ENCODE measurements at places on chromosomes 3 and 15.

DNA sequence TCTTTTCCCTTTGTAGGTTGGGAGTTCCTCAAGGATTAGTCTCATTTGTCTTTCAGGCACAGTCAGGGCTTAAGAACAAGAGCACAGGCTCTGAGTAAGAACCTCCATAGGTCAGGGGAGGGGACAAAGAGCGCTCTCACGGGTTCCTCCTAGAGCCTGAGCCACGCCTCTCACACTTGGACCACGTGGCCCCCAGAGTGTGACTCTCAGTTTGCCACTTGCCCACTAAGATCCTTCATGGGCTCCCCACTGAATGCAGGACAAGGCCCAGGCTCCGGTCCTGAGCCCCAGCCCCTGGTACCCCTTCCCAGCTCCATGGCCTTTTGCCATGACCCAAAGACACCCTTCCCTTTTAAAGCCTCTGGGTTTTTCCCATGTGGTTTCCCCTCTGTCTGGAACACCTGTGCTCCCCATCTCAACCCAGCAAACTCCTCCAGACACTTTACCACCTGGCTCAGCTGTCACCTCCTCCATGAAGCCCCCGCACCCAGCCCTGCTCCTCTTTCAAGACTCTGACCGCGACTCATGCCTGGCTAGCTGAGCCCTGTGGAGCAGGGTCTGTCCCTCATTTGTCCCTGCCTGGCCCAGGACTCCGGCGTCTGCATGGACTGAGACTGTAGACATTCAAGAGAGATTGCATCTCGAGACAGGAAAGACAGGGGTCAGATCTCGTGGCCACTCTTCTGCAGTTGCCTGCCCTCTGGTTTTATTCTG lies 32.7 kb downstream of the IQSEC1 start:
- no peak for DNase-seq

DNA sequence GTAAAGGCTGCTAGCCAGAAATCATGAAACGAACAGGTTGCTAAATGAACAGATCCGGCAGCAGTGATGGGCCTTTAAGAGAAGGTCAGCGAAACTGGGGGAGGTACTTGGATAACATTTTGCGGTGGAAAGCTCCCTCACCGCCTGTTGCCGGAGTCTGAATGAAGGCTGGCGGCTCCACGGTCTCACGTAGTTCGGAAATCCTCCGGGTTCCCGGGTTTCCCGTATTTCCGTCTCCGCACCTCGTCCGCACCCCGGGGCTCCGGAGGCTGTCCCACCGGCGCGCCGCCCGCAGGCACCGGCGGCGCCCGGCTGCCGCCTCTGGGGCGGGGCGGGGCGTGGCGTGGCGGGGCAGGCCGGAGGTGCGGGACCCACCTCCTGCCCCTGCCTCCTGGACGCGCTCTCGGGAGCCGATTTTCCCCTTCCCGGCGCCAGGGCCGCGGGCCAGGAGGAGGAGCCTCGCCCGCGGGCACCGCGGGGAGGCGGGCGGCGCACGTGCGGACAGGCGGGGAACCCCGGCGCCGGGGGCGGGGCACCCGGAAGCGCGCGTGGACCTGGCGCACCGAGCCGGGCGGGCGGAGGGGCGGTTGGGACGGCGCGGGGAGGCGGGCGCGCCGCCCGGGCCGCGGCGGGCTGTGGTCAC lies at the start of gene ZDHHC23:
TSS of gene ZDHHC23 (plus strand) at position 642 of the 643 bp plus-strand sequence. CDS start 790 bp downstream, outside the sequence.
- no peak for DNase-seq

DNA sequence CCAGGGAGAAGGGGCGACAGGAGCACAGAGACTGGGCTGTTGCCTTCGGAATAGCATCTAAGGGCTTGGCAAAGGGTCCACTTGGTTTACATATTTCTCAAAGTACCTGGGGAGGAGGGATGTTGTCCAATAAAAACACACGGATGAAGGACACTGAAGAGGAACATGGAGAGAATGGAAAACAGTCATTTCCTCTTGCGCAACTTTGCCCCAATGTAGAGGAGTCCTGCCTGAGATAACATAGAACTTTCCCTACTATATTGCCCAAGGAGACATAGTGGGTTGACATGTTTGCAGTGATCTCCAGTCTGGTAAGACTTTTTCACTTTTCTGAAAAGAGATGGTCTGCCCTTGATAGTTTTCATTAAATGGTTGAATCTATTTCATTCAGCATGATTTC lies 468.8 kb upstream of the SUCLG2 start:
- no peak for DNase-seq

DNA sequence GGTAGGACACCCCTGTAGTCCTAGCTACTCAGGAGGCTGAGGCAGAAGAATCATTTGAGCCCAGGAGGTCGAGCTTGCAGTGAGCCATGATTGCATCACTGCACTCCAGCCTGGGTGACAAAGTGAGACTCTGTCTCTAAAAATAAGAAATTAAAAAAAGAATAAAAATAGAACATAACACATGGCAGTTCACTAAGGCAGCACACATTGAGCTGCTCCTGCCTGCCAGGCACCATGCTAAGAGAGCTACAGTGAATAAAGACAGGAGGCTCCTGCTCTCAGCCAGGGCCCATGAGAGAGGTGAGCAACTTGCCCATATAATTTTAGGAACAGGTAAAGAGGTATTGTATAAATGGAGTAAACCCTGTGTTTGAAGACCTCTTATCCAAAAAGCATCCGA lies 54.3 kb downstream of the EBLN2 start:
- DNase-seq = no peak

DNA sequence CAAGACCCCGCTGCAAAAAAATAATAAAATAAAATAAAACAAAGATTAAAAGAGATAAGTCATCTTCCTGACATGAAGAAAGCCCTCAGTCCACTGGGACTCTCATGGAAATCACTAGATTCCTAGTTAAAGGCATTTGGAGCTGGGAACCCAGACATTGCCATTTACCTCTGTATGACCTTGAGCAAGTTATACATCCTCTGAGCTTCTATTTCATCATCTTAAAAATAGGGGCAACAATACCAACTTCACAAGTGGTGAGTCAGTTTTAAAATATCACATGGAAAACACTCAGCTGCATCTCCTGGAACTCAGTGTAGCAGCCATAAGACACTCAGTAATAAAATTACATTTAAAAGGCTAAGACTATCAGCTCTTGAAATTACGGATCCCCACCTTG lies 334.8 kb downstream of the ERC2 start:
- no peak for DNase-seq

DNA sequence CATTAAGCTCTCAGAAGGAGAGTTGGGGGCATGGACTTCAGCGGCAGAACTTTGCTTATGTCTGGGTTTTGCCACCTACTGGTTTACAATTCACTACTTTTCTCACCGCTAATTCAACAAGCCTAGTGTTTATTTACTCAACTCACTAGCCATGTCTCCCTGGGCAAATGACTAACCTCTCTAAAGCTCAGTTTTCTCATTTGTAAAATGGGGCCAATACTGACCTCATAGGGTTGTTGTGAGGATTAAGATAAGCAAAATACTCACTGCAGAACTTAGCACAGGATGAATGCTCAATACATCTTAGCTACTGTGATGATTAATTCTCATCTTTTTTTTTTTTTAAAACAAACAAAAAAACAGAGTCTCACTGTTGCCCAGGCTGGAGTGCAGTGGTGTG lies 106.3 kb downstream of the CADPS start:
- DNase-seq = no peak

GRCh38 chr3:25527801-25528200 lies 99.7 kb downstream of the RARB start:
- no peak for DNase-seq

DNA sequence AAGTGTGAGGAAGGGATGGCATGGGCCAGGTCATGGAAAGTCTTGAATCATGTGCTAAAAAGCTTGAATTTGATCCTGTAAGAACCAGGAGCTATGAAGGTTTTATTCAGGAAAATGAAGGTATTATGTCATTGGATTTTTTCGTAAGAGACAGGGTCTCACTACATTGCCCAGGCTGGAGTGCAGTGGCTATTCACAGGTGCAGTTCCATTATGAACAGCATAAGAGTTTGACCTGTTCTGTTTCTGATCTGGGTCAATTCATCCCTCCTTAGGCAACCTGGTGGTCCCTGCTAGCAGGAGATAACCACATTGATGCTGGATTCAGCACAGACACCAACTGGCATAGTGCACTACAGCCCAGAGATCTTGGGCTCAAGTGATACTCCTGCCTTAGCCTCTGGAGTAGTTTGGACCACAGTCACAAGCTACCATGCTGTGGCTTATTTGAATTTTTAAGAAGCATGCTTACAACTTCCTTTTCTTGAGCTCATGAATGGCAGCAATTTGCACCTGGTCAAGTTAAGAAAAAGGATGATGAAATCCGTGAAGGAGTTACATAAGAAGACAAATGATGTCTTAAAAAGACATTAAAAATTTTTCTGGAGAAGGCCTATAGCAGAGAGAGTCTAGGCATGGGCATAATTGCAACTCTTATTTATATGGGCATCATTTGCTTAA lies 79.1 kb downstream of the CADPS start:
- DNase-seq = no peak

DNA sequence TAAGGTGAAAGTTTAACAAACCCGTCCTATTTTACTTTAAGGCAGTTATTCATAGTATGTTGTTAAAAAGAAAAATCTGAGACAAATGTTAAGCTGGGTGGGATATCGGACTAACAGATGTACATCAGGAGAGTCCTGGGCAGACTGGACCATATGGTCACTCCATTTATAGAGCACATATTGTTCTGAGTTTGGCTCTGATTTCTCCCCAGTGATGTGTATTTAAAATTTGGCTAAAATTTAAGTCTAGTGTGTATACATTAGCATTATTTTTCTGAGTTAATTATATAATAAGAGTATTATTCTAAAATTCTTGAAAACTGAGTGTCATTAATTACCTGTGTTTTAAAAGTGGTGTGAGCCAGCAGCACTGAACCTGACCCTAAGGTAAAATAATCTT lies 6.1 kb downstream of the GMPS start:
- no peak for DNase-seq

DNA sequence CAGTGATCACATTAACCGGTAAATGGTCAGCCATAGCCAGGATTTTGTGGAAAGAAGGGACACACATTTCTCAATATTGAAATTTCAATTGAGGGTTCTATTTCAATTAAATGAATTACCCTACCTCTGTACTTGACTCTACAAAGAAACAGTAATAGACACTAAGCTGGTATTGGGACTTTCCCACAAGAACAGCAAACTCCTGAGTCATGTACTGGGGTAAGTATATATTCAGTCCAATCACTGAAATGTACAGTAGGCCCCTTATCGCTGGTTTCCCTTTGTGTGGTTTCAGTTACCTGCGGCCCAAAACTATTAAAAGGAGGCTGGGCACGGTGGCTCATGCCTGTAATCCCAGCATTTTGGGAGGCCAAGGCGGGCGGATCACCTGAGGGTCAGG lies 17.6 kb downstream of the ASB14 start:
- no peak for DNase-seq

GRCh38 chr15:75578173-75578947 lies 755 bp downstream of the PTPN9 start:
- DNase-seq = no peak

- no peak for DNase-seq
Observed at GRCh38 chr15:49624056-49624455, 3.2 kb downstream of the DTWD1 start.

DNA sequence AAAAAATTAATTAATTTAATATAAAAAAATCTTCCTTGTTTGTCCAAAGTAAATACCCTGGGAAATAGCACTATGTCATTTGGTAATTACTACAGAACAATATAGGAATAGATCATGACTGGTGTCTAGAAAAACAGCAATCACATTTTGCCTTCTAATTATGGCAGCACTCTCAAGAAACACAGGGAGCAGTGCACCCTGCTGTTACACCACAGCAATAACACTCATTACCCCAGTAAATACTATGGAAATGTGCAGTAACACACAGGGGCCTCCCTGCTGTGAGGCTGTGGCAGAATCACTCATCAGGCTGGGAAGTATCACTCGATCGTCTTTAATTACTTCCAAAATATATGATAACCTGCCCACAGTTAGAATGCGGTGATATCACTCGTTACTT lies 646.0 kb downstream of the TUSC7 start:
- no peak for DNase-seq

DNA sequence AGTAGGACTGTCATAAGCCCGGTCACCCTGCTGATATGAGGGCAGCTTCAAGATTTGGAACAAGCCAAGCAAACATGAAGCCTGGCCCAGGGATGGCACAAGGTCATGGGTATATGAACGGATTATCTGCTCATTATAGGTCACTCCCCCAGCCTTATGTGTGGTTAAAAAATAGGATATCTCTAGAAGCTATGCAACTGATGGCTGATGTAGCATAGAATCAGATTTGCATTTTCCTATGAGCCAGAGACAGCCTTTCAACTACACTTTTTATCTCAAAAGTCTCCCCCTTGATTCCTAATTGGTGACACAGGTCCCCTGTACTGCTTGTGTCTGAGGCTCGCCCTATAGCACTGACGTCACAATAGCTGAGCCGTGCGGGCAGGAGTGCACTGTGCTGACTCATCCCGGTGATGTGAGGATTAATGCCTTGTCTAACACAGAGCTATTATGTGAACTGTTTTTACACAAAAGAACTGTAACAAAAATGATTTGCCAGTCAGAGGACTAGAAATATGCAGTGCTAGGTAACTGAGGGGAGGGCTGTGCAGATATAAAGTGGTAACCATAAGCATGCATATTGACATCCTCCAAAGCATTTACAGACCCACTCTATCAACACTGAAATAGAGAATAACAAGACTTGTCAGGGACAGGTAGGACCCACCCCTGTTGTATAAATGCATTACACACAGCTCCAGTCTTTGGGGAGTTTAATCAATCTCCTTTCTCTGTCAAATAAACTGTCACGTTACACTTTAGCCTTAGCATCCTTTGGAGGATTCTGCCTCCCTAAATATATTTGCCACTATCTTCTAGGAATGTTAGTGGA lies 204.9 kb downstream of the TIGIT start:
- no peak for DNase-seq

GRCh38 chr3:138367326-138367850 lies 19.0 kb downstream of the MRAS start:
- no peak for DNase-seq

DNA sequence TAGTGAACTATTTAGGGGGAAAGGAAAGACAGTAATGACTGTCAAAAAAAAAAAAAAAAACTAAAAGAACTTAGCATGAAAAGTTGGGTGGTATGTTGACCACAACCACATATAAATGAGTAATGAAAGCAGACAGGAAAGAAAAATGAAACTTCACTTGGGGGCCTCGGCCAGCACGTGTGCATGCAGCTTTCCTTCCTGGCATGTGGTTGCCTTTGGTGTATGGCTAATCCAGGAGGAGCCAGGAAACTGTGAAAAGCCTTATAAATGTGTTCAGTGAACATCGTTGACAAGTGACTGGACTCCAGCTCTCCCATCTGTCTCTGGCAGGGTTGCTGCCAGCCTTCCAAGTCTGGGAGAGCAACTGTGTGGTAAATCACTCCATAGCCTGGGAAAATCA lies 195.1 kb downstream of the DTWD1 start:
- no peak for DNase-seq

DNA sequence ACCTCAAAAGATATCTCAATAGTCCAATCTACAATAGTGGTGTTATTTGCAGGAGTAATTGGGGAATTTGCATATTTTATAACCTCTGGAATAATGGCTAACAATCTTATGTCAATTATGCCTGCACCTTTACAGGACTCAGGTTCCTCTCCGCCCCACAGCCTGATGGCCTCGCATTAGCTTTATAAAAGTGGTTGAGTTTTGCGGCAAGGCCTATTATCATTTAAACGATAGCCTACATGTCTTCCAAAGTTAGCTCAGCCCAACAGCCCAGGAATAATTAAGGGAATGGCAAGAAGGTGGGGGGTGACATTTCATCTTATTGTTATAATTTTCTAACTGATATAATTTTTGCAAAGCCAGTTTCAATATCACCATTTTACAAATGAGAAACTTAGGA lies 97.3 kb downstream of the RTP4 start:
- DNase-seq = no peak

- DNase-seq = no peak
Observed at GRCh38 chr15:54514601-54515000, 536.4 kb downstream of the UNC13C start.

GRCh38 chr15:48021336-48022086 lies 99.3 kb upstream of the SLC24A5 start:
- DNase-seq = no peak
